Skeletal muscle cell (primary cell): ENCODE measurements at places on chromosomes 3 and 15.

DNA sequence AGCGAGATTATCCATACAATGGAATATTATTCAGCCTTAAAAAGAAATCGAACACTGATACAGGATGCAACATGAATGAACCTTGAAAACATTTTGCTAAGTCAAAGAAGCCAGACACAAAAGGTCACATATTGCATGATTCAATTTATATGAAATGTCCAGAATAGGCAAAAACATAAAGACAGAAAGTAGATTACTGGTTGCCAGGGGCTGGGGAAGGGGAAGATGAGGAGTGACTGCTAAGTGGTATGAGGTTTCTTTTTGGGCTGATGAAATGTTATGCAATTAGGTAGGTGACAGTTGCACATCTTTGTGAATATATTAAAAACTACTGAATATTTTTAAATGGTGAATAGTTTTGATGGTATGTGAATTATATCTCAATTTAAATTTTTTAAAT, 38.3 kb downstream of the LRRFIP2 start:
- DNase-seq = no peak

GRCh38 chr3:15479400-15480224, 41.9 kb downstream of the COLQ start:
- no peak for DNase-seq

GRCh38 chr15:94532226-94532625, 300.9 kb downstream of the MCTP2 start:
- no peak for DNase-seq

- DNase-seq = no peak
Observed at GRCh38 chr3:117762621-117763037, 1053.0 kb downstream of the TUSC7 start.

DNA sequence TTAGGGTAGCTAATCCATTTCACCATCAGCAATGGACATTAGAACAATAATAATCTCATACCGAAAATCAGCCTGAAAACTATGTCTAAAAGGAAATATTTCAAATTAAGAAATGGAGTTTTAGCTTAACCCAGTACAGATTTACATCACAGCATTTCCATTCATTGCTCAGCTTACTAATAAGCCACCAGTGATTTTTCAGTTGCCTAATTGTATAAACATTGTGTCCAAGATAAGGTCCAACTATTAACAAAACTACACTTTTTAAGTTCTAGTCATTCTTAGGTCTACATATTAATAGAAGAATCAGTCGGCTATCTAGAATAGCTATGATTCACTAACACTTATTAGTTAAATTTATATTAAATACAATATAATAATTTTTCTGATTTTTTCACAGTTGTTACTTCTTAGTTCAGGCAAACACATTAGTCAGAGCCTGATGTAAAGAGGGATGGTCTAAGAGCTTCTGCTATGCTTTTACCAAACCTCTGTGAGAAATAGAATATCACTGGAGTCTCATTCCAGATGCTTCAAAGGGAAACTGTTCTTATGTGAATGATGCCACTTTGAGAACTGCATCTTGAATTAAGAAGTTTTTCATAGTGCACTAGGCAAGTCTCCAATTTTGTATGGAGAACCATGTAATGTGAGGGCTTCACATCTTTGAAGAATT, 74.1 kb downstream of the CMSS1 start:
- no peak for DNase-seq

GRCh38 chr15:60528530-60528929, 49.6 kb upstream of the ICE2 start:
- DNase-seq = no peak

DNA sequence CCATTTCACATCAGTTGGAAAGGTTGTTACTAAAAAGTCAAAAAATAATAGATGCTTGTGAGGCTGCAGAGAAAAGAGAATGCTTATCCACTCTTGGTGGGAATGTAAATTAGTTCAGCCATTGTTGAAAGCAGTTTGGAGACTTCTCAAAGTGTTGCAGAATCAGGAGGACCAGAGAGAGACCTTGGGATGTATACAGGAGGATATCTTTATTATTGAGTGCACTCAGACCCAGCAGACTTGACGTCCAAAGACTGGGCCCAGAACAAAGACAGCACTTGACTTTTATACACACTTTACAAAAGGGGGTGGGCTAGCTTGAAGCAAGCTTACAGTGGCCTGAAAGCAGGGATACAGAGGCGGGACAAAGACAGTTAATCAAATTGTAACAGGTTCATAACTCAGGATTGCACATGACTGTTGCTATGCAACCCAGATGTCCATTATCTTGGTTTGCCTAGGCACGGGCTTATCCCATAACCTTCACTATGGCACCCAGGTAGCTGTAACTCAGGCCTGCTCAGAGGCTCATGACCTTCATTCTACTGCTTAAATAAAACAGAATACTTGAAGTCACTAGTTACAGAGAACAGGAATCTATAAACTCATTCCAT, 127.7 kb downstream of the SPATA16 start:
- DNase-seq = no peak

DNA sequence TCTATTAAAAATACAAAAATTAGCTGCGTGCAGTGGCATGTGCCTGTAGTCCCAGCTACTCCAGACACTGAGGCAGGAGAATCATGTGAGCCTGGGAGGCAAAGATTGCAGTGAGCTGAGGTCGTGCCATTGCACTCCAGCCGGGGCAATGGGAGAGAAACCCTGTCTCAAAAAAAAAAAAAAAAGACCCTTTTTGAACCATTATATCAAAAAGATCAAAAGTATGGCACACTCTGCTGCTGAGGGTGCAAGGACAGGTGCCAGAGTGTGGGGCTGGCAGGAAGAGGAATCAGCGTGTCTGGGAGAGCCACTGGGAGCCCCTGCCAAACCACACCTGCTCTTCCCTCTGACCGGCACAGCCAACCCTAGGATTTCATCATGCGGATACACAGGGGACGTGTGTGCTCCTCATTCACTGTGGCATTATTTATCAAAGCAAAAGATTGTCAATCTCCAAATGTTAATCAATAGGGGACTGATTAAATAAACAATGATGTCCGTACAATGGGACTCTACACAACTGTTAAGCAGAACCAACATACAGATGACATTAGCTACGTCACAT, 147.3 kb upstream of the TLE3 start:
- DNase-seq = no peak

DNA sequence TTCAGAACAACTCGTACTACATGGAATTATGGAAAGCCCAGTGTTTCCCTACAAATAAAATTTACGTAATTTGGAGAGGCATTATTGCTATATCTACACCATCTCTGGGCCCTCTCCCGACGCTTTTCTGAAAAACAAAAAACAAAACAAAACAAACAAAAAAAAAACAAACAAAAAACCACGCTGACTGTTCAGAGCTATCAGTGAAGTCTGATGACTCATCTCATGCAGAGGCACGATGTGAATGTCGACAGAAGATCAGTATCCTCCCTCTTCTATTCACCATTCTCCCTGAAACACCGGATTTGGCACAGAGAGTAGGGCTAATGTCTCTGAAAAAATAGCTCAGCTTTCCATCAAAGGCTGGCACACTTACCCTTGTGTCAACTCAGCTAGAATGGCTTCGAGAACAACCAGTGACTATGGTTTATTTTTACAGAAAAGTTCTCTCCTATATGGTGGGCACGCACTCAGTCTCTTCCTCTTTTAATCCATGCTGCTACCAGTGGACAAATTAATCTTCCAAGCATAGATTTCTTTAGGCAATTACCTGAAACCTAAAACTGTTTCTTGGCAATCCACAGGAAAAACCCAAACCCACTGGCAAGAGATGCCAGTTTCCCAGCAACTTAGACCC, 1.5 kb downstream of the CRBN start:
- DNase-seq = no peak

DNA sequence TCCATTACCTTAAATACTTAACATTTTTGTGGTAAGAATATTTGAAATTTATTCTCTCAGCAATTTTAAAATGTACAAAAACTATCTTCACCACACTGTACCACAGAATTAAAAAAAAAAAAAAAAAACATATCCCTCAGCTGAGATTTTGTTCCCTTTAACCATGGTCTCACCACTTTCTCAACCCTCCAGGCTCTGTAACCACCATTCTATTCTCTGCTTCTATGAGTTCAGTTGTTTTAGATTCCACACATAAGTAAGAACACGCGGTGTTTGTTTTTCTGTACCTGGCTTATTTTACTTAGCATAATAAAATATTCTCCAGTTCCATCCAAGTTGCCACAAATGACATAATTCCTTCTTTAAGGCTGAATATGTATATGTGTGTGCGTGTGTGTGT, 41.5 kb downstream of the CSNK1G1 start:
- DNase-seq = no peak

GRCh38 chr3:71565976-71566375, 17.6 kb downstream of the FOXP1 start:
- no peak for DNase-seq

- DNase-seq = no peak
Observed at GRCh38 chr3:37450561-37450960, 276.2 kb upstream of the LRRFIP2 start.

DNA sequence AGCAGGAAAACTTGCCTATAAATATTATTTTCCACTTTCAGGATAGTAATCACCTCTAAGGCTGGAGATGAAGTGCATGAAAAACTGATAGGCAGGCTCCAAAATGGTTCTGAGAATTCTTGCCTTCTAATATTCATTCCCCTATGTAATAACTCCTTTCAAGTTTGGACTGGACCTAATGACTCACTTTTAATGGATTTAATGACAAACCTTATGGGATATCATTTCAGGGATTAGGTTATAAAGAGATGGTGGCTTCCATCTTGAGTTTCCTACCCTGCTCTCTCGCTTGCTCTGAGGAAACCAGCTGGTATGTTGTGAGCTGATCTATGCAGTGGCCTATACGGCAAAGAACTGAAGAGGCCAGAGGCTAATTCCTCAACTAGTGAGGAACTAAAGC, 192.0 kb downstream of the BCHE start:
- no peak for DNase-seq

DNA sequence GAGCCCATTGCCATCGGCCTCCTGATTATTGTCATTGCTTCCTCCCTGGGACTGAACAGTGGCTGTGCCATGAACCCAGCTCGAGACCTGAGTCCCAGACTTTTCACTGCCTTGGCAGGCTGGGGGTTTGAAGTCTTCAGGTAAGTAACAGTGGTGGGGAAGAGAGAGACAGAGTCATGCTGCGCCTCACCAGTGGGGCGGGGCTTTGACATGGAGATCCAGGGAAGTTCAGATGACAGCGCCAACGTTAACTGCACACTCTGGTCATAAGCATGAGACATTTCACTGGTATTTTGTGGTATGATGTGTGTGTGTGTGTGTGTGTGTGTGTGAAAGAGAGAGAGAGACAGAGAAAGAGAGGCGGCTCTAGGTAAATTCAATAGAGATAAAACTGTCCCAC, 41.0 kb downstream of the AQP9 start:
- no peak for DNase-seq

DNA sequence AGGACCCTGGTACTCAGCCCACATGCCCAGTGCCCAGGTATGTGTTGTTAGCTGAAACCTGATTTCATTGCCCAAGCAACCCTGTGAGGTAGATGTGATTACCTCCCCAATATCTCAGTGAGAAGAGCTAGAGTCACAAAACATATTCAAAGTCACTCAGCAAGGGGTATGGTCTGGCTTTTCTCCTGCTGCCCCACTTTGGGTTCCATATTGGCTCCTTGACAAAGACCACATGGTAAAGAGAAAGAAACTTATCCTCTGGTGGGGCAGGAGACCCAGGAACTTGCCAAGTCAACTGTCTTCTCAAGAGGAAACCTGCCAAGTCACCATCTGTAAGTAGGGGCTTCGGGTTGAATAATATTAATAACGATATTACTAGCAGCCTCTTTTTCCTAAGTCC, 148.3 kb upstream of the LMCD1 start:
- DNase-seq = no peak

- DNase-seq = no peak
Observed at GRCh38 chr3:47057212-47057671, 77.8 kb downstream of the NBEAL2 start.

GRCh38 chr3:53222183-53222901, 33.5 kb downstream of the TKT start:
- DNase-seq = no peak

DNA sequence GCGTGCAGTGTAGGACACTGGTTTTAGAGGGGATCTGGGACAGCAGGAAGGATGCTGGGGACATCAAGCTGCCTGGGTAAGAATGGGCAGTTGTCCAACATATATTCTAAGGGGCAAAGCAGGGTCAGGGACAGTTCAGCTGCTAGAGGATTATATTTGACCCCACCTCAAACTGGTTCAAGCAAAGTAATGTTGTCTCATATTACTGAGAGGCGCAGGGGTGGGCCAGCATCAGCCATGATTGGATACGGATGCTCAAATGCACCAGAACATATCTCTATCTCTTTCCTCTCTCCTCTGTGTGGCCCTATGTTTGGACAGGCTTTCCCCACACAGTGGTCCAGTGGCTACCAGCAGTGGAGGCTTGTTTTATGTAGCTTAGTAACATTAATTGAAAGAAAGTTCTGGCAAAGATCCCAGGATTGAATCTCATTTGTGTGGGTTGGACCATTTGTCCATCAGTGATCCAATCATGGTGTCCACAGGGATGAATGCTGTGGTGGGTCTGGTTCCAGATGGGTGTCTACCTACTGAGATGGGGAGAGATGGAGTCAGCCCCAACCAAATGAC, 49.8 kb upstream of the RGMA start:
- DNase-seq = no peak

GRCh38 chr15:76366714-76367113, 30.1 kb downstream of the ISL2 start:
- DNase-seq = no peak

DNA sequence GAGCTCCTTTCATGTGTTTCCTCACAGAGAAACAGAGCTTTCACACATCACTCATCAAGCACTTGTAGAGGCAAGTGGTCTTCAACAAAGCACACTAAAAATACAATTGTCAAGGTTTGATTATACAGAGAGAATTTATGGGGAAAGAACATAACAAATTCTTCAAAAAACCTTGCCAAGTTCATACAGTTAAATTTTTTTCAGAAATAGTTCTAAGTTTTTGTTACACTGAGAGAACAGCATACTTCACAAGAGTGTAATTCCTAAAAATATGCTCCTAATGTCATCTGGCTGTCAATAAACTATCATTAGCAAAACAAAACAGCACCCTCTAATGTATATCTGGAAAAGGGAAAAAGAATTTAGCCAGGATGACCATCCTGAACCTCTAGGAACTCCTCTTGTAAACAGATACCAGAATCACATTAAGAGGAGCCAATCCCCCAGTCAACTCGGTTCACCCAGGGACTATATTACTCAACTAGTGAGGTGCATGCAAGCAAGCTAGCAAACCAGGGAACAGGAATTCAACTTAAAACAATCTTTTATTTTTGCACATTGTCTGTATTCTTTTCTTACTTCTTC, 63.3 kb downstream of the RAD18 start:
- DNase-seq = no peak

- DNase-seq = no peak
Observed at GRCh38 chr15:60512937-60513336, 34.0 kb upstream of the ICE2 start.
